ENCODE measurements at places on chromosomes 2 and 18.

- DNase-seq: no peak
Observed at GRCh38 chr2:190891889-190892288, 11.3 kb downstream of the GLS start.

DNA sequence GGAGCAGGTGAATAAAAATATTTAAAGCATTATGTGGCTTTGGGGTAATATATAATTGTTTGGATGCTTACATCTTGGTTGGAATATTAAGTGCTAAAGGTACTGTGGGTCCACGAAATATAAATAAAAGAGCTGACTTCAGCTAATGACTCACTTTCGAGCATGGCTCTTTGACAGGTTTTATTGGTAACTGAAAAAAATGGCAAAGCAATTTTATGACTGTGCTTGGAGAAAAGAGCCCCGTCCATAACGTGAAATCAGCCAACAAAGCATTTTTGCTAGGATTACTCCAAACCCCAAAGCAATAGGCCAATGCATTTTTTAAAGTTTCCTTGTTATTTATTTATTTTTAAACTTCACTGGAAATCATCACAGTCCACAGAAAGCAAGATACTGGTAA lies 397.2 kb upstream of the CDH19 start:
- no peak for DNase-seq

DNA sequence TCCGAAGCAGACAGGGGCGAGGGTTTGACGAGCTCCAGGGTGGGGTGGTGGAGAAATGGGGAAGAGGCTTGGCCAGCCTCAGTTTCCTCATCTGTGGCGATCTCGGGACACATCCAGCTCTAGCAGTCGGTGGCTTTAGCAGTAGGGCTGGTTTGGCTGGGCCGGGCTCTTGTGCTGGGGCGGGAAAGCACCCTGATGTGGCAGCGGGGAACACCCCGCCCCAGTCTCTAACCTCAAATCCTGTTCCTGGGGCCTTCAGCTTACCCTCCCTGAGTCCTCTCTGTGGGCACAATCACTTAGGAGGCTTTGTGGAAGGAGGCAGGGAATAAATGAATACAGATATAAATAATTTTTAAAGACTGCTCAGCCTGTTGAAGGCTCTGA lies 26.5 kb upstream of the MCFD2 start:
- DNase-seq: peak; percentile 62

GRCh38 chr2:191574232-191574631 lies 103.7 kb upstream of the NABP1 start:
- DNase-seq: no peak

DNA sequence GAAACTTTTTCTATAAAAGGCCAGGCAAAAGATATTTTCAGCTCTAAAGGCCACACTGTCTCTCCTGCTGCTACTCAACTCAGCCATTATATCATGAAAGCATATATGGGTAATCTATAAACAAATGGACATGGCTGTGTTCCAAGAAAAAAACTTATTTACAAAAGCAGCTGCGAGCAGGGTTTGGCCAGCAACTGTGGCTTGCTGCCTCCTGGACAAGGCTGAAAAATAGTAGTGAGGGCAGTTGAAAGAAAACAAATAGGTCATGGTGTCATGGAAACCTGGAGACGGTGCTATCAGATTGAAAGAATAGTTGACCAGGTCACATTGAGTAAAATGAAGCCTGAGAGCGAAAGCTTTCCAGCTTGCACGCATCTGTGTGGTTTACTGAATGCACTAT lies 89.2 kb upstream of the LRATD1 start:
- DNase-seq: no peak

GRCh38 chr18:49645841-49646351 lies 84.0 kb downstream of the LIPG start:
- no peak for DNase-seq

DNA sequence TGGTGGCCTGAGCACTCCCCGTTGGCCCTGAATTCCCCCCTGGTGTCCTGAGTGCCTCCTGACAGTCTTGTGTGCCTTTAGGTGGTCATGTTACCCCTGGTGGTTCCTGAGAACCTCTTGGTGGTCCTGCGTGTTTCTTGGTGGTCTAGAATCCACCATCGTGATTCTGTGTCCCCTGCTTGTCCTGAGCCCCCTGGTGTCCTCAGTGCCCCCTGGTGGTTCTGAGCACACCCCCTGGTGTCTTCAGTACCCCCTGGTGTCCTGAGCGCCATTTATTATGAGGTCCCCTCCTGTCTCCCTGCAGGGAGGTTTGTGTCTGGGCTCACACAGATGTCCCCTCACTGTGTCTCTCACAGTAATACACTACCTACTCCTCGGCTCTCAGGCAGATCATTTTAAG lies 61.3 kb upstream of the MAL start:
- no peak for DNase-seq

GRCh38 chr2:73970850-73971471 lies 13.7 kb upstream of the TET3 start:
- DNase-seq: peak; percentile 58

- DNase-seq: no peak
Observed at GRCh38 chr2:241802421-241803318, 6.3 kb upstream of the NEU4 start.

DNA sequence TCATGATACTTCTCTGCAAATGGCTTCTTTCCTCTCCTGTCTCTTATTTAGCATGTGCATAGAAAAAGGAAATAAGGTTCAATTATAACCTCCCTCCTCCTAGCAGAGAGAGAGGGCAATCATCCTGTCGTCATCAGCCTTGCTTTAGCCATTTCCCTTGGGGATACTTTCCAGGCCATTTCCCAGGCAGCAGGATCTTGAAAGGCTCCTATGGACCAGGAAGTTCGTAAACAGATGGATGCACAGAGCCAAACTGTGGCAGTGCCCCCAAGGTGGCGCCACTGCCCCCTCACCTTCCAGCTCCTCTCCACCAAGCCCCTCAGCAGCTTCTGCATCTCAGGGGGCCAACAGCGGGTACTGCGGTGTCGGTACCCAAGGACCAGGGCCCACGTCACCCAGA lies 157.4 kb downstream of the DTNA start:
- DNase-seq: no peak

- no peak for DNase-seq
Observed at GRCh38 chr18:25322806-25323205, 29.2 kb downstream of the ZNF521 start.

DNA sequence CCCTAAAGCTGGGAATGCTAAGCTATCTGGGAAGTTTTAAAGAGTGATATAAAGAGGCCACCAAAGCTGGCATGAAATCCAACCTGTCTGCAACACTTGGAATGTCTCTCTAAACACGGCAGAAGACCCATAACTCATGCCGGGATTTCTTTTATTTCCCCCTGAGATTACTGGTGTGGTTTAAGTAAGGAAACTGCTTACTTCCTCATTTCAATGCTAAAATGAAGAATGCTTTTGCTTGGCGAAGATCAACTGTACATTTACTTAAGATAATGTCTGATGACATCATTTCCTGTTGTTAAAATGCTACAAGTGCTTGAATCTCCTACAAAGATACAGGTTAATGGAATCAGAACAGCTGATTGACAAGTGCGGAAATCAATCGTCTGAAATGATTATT lies 353.8 kb upstream of the SALL3 start:
- no peak for DNase-seq

DNA sequence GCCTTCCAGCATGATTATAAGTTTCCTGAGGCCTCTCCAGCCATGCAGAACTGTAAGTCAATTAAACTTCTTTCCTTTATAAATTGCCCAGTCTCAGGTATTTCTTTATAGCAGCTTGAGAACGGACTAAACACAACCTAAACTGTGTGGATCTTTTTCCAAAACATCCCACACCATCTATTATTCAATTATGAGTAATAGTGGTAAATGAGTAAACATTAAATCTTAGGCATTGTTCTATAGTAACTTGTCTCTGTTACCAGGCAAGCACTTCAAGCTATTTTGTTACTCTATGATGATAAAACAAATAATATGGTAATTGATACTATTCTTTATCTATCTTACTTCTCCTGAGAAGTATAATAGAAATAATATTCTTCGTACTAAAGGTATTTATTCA lies 536.9 kb upstream of the CHAC2 start:
- no peak for DNase-seq

- no peak for DNase-seq
Observed at GRCh38 chr2:73112026-73112912, 479 bp downstream of the RAB11FIP5 start.

- DNase-seq: no peak
Observed at GRCh38 chr2:1588978-1589621, 155.2 kb downstream of the PXDN start.

DNA sequence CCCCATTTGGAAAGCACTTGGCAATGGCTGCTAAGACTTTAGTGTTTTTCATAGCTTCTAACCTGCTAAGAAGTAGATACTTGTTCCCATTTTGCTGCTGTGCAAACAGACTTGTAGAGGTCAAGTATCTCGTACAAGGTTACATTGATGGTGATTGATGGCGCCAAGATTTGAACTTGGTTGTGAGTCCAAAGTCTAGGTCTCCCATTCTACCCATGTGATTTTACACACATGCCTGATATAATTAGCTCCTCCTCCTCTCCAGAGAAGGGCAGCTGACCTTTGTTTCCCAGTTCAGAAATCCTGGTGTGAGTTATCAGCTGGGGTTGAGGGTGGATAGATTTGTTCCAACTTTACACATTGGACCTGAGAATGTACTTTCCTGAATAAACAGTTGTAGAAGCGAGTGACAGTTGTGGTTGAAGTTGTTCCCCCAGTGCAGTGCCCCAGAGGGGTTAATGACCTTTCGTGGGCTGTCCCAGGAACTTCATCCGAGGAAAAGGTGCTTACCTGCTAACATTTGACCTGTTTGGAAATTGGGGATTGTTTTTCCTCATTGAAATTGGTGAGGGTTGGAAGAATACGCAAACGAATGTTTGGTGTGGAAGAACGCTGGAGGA lies 10.4 kb downstream of the TCF7L1 start:
- no peak for DNase-seq

GRCh38 chr2:239372835-239373234 lies 28.0 kb downstream of the HDAC4 start:
- no peak for DNase-seq

- DNase-seq: no peak
Observed at GRCh38 chr2:119223521-119224390, at the start of gene STEAP3. STEAP3 (plus strand) TSS chr2:119223834; CDS start chr2:119231013, 7,179 bp downstream.

DNA sequence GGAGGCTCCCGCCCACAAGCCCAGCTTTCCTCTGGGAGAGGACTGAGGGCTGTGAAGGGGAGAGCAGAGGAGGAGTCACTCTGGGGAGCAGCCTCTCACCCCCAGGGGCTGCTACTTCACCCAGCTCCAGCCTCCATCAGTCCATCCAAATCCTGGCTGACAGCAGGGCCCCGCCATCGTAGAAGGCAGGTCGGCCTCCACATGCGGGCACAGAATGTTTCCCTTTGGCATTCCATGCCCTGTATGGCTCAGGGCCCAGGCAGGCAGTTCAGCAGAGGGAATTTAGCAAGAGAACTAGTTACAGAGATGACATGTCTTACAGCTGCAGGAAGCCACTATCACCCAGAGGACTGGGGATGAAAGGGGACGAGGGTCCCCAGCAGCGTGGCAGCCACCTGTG lies 6.4 kb upstream of the ODC1 start:
- DNase-seq: no peak

DNA sequence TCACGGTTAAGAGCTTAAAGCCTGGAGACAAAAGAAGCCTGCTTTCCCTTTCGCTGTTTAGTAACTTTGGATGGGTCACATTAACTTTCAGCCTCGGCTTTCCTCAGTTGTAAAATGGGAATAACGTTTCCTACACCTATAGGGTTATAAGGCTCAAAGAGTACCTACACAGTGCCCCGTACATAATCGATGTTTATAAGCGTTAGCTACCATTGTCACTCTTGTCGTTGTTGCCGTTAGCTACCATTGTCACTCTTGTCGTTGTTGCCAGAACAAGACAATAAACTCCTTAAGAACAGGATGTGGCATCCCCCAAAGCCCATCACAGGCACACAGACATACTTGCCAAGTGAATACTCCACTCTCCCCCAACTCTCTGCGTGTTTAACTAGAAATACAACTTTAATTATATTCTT lies 901 bp upstream of the MFSD6 start:
- no peak for DNase-seq

GRCh38 chr2:133658020-133658903 lies 90.0 kb upstream of the NCKAP5 start:
- no peak for DNase-seq

- DNase-seq: no peak
Observed at GRCh38 chr2:70516596-70516995, 37.0 kb downstream of the TGFA start.

- peak; percentile 88 for DNase-seq
Observed at GRCh38 chr2:241443486-241444223, 64.7 kb downstream of the STK25 start.

DNA sequence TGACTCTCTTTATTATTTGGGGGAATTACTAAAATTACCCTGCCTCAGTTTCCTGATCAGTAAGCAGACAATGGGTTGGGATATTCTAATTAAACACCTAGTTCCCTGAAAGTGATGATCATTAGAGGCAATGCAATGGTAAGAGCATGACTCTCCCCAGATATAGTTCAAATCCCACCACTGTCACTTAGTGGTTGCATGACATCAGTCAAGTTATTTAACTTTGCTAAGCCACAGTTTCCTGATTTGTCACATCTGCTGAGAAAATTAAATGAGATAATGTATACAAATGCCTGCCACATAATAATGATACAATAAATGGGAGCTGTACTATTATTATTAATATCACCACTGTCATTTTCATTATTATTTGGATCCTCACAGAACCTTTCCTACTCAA lies 29.9 kb downstream of the ZEB2 start:
- DNase-seq: no peak

- no peak for DNase-seq
Observed at GRCh38 chr2:234989183-234989701, 37.4 kb downstream of the SH3BP4 start.

DNA sequence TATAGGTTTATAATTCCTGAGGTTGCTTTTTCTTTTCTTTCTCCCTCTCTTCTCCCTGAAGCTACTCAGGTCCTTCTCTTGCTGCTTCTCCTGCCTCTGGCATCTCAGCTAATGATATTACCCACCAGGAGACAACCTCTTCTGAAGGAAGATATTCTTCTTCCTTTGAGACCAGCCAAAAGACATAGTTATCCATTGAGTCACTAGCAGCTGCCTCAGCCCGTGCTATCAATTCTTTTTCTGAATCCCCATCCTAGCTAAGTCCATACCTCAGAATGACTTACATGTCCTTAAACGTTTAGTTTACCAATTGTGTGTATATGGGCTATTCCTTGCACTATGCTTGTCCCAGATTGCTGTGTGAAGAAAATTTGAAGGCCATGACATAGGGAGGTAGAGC lies 25.0 kb upstream of the RNF103 start:
- no peak for DNase-seq

DNA sequence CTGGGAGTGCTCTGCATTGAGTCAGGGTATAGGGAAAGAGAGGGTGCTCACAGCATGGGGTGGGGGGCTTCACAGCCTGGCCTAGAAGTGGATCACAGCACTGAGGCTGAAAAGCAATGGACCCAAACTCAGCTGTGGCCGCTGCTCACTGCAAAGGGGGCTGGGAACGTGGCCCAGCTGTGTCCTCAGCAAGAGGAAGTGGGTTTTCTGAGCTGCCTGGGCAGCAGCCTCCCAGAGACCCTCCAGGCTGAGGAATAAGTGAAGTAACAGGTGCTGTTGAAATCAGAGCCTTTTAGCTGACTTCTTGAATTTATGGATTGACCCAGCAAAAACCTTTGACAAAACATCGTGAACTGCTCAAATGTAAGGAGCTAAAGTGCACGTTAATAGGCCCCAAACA lies 35.2 kb downstream of the PTGR3 start:
- no peak for DNase-seq

- DNase-seq: no peak
Observed at GRCh38 chr18:33375829-33376228, 64.7 kb downstream of the CCDC178 start.
